ENCODE measurements at places on chromosomes 4 and X.
A peak's percentile ranks its signal among the peaks of the same experiment; 100 is the strongest.

- no peak for DNase-seq
These were observed 102.1 kb upstream of the MID1IP1 start for GRCh38 chrX:38699121-38699520.

GRCh38 chr4:75605928-75606327 lies 24.4 kb downstream of the CDKL2 start:
- no peak for DNase-seq

DNA sequence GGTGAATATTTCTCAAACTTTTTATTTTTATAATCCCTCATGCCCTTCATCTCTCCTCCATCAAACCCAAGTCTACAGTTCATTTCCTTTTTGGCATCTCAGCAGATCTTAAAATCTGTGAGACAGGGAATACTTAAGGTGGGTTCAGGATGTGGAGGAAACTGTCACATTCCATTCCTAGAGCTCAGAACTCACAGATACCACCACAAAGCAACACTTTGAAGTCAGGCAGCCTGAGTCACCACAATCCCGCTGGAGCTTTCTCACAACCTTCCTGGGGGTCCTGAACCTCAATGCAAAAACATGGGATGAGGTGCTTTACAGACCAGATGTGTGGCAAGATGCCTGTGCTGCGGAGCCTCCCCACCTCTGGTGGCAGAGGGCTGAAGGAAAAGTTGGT lies 63.2 kb downstream of the HHIP start:
- DNase-seq = no peak

GRCh38 chr4:6771229-6771671 lies 11.3 kb upstream of the KIAA0232 start:
- peak; percentile 69 for DNase-seq

DNA sequence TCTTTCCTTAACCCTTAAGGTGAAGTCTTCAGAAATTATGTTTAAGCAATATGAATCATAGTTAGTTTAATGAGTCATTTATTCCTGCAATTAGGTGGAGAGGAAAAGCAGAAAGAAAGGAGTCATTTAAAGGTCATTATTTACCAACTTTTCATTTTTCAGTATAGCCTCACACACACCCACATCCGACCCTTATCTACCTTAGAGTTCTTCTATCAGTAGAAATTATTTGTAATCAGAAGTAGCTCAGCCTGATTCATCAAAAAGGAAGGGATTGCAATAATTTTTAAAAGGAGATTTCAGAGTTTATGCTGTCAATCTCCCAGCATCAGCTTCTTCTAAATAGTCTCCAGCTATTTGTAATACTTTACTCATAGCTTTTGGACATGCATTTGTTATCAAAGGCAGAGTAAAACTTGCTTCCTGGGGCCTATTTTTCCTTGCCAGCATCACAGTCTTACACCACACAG lies 5.9 kb downstream of the ANXA10 start:
- DNase-seq = no peak

GRCh38 chr4:112818594-112818965 lies 181.6 kb downstream of the LARP7 start:
- DNase-seq = no peak

DNA sequence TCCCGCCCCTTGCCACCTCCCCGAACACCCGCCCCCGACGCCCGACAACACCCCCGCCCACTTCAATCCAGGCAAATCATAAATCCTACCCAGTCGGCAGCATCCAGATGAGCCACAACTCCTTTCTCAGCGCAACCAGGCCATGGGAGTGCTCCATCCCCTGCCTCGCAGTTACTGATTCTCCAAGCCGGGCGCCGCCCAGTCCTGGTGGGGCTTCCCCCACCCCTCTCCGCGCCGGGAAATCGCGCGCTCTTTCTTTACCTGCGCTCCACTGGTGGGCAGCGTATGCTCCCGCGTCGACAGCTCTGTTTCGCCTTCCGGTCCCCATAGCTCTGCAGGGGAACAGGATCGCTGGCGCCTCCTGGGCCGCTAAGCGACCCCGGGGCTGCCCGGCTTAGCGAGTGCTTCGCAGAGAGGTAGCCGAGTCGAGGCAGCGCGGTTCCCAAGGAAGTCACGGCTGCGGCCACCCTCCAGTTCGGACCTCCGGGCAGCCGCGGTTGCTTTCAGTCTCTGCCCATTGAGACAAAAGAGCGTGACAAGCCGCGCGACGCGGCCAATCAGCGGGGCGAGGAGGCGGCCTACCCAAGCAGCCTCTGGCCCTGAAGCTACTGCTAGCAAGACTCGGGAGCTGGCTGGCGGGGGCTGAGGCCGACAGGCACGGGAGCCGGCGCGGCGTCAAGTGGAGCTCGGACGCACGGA lies 43.7 kb upstream of the TMSB15B start:
- DNase-seq = peak; percentile 65

DNA sequence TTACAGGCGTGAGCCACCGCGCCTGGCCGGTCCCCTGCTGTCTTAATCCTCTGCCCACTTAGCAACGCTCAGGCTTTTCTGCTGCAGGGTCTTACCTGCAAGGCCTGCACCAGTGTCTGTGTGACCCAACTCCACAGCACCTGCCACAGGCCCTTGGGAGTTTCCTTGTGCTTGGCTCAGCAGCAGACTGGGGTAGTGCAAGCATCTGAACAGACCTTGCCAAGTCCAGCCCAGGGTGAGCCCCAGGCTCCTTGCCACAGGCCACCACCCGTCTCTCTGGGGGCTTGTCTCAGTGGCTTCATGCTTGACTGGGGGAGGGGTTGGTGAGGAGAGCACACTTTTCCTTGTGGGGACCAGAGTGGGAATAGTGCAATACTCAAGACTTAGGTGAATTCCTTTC lies 87.0 kb downstream of the FAM193A start:
- no peak for DNase-seq

DNA sequence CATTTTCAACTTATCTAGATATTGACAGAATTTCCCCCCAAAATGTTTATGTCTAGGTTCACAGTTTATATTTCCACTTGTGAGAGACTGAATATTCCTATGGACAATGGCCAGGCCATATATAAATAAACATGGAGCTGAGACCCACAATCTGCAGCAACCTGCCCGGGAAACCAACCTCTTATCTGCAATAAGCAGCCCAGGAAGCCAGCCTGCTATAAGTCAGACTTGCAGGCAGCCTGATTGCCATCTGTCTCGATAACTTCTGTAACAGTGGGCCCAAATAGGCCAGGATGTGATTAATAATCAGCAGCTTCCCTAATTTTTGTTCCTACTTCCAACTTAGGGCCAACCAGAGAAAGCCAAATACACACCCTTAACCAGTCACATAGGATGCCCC lies 5.2 kb upstream of the NAP1L5 start:
- no peak for DNase-seq
